ENCODE measurements at places on chromosomes 6 and 20.

DNA sequence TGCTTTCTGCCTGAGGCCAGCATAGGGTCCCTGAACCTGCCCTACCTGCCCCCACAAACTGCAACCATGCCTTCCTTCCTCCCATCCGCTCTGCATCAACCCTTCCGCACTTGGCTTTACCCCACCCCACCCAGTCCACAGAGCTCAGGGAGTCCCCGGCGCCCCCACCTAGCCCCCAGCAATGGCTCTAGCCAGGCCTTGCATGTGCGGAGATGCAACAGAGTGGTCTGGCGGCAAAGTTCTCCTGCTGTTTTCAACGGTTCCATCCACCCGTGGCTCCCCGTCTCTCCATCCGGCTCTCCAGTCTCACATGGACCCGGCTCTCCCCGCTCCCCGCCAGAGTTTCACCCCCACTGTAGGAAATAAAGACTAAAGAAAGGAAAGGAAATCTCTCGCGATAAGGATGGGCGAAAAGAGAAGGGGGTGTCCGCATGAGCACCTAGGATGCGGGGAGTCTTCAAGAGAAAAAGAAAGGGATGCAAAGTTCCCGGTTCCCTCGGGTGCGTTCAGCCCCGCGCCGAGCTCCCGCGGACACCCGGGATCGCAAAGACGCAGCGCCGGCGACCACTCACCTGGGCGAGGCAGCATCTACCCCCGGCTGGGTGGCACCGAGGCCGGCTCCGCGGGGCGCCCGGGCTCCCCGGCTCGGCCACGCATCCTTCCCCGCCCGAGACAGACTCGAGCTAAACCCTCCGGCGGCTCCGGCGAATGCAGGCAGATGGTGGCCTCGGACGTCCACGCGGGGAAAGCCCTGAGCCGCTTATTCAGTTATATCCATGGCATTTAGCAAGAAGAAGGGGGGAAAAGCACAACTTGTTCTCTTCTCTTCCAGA is 579 bp downstream of the LRFN2 start:
- peak; percentile 25 for DNase-seq

DNA sequence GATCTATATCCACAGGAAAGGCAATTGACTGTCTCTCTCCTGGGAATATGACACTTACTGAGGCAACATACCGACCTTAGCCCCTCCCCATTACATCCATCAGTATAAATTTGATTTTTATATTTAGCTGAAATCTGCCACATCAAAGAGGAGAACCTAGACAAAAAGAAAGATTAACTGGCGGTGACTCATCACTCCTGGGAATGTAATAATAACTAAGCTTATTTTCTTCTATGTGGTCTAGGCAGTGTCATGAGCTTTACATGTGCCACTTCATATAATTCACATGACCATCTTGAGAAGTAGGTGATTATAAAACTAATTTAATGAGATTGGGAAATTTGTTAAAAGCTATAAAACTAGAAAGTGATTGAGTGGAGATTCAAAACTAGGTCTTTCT is 520.0 kb upstream of the HS3ST5 start:
- DNase-seq: no peak

DNA sequence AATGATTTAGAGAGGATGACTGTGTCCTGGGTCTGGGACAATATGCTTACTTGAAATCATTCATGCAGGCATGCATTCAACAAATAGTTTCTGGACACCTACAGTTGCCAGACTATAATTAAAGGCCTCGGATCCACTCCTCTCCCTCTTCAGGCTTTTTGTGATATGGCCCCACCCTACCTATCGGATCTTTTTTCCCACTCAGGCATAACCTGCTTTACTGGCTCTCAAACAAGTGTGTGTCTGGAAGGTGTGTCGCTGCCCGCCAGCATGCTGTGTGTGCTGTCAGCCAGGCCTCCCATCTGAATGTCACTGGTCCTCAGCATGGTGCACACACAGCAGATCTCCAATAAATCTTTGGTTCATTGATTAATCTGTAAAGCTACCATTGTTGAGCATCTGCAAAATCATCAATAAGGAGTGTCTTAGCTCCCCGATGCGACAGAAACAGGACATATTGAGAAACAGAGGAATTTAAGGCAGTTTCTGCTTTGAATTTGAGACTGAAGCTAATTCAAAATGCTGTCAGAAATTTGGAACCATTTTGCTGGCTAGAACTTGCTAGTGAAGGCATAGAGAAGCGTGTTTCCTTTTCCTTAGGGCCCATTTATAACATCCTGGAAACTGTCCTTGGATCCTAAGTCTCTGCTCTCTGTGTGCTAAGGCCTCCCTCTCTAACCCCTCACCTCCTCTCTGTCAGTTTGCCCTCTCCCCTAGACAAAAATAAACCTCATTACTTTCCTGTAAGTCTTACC is 23.5 kb upstream of the CCN6 start:
- no peak for DNase-seq

DNA sequence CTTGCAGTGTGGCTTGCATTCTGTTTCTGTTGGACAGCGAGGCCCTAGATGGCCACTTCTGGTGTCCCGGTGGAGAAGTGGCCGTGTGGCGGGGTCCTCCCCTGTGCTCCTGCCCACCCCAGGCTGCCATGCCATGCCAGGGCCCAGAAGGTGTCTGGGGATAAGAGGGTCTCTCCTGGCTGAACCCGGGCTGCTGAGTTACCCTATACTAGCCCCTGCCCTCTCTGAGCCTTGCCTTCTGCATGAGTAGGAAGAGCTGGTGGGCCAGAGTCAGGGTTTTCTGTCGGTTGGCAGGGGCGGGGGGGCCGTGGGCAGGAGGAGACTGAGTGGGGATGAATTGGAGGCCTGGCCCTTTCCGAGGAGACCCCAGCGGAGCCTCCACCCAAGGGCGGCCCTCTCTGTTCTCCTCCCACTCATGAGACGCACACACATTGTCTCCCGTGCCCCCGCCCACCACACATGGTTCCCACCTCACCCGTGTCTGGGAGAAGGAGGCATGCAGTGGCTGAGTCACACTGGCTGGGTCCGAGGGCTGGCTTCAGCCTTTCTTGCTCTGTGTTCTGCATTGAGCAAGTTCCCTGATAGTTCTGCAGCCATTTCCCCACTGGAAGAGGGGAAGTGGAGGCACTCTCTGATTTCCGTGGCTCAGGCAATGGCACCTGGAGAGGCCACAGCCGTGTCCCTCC is 24.6 kb downstream of the VSTM2L start:
- no peak for DNase-seq

DNA sequence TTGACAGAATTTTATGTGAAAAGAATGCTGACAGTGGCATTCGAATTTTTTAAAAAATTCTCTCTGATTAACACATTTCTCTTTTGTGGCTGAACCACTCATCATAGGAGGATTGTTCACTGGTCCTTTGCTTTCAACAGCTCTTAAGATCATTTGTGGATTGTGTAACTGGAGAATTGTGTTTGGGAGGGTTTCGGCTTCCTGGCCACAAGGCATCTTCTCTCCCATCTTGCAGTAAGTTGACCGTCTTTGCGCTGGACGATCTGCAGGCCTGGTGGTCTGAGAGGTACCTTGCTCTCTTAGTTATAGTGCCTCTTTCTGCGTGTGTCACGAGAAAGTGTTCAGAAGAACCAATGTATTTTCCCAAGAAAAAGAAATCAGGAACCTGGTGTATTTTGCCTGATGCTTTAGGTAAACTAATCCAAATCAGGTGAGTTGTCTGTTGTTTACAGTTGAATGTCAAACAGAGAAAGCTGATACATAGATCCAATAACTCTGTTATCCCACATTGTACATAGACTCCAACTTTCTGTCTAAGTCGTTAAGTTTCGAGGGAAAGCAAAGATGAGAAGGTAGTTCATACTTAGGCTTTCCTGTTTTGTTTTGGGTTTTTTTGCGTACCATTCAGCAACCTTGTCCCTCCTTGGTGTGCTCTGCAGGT is 14.8 kb upstream of the EXOC2 start:
- no peak for DNase-seq

- DNase-seq: no peak
Measured at GRCh38 chr6:23417133-23417532, 708.9 kb upstream of the NRSN1 start.

- DNase-seq: no peak
Measured at GRCh38 chr6:34074064-34074742, 71.7 kb downstream of the GRM4 start.

DNA sequence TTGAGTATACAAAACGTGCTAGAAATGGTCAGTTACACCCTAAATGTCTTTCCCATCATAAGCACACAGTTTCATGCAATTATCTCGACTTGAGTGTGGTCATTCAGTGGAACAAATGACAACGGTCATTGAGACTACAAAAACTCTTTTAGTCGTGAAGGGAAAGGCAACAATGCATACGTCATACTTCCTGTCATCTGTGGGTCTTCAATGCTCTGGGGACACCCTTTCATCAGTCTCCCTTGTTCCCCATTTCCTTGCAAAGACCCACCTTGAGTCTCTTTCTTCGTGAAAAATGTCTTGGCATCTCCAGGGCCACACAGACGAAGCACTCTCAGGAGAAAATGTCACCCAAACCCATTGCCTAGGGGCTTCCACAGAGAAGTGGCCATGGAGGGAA is 238.5 kb downstream of the GMPR start:
- DNase-seq: no peak

DNA sequence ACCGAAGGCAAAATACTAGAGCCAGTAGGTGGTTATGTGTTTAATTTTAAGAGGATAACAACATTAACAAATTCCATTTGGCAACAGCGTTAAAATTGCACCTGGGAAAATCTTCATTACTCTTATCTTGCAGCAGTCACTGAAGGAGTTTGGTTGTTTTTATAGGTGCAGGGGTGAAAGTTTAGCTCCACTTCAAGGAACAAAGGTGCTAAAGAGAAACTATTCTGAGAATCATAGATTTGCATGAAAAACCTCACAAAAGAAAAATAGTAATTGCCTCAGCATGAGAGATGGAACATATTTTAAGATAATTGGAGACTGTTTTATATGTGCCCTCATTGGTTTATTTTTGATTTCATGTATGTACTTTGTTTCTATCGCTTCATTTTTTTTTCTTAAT is 444.4 kb downstream of the UTRN start:
- DNase-seq: no peak

- DNase-seq: no peak
Measured at GRCh38 chr6:140636908-140637402, 1262.5 kb upstream of the CITED2 start.

DNA sequence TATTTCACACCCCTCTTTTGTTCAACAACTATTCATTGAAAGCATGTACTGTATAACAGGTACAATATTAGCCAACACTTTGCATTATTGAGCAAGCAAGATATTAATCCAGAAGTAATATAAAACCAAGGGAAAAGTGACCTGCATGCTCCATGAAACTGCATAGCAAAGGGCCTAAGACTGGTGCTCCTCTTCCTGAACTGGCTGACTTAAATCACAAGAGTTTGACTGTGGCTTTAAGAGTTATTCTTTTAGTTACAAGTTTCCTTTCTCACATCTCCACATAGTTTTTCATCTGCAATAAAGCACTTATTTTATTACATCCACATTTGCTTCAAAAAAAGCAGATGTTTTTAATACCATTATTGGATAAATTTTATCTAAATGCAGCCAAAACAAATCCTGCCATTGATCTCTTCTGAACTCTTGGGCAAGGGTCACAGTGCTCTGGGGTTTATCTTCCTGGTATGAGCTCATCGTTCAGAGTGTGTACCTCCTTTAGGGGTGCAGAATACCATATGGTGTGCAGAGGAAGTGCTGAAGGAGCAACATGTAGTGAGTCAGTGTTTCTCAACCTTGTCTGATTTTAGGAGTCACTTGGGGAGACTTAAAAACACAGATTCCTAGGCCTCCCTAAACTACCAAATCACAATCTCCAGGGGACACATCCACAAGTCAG is 1225.9 kb upstream of the MAP3K7 start:
- no peak for DNase-seq

- no peak for DNase-seq
Measured at GRCh38 chr20:38216201-38216600, 44.3 kb downstream of the KIAA1755 start.

DNA sequence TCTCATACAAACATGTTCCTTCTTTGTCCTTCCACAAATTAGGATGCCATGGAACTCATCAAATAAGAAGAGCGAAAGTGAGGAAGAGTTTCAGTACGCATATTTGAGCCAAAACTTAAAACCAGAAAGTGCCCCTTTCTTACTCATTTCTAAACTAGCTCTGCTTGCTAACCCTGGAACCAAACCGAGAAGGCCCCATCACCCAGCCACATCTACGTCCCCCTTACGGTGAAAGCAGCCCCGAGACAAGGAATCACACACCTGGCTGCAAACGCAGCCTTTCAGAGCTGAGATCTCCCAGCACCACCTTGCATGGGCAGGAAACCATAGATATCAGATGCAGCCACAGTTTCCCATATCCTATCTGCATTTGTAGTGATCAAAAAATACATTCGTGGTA is 28.5 kb downstream of the TRERF1 start:
- no peak for DNase-seq

- DNase-seq: no peak
Measured at GRCh38 chr6:150895928-150896632, 30.6 kb downstream of the MTHFD1L start.

- DNase-seq: no peak
Measured at GRCh38 chr6:111150577-111150976, 63.3 kb downstream of the SLC16A10 start.

DNA sequence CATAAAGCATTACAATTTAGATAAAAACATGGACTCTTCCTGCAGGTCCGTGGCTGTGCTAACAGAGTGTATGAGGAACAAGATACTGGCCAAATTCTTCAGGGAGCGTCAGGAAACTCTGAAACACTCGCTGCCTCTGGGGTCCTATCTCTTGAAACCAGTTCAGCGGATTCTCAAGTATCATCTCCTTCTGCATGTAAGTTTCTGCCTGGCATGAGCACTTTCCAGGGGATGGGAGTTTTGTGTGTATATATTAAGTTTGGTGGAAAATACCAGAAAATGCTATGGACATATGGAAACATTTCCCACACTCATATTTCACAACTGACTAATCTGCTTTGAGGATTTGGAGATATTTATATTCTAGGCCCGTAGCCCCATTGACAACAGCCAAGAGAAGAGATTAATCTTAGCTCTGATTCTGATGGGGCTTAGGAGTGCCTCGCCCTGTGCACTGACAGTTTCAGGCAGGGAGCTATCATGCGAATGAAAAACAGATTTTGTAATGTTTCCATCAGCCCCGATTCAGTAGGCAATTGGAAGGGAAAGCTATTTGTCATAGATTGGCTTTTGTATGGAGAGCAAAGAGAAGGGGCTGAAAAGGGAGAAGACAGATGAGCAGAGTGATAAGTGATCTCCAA is 64.7 kb upstream of the MTHFD1L start:
- peak; percentile 23 for DNase-seq

GRCh38 chr20:45087097-45087790 is 13.7 kb downstream of the KCNS1 start:
- DNase-seq: no peak

- DNase-seq: no peak
Measured at GRCh38 chr6:147954938-147955337, 387.7 kb upstream of the SASH1 start.

- no peak for DNase-seq
Measured at GRCh38 chr6:69881322-69882151, 15.2 kb downstream of the COL19A1 start.
